ENCODE measurements at places on chromosomes 13 and 19. TPM values are rescaled to one million over a fixed set of nuclear protein-coding genes. Genes with fewer than 3 reads are reported as not detected.
A peak's percentile ranks its signal among the peaks of the same experiment; 100 is the strongest.

- no peak overlapping the region for H3K4me3 ChIP-seq
- peaks cover 19% of the 10 kb centered on the region for H3K4me1 ChIP-seq
- no peak for DNase-seq
- H3K36me3 ChIP-seq, result no peaks in the 10 kb centered on the region
These were observed 2.5 kb upstream of the TMEM255B start for GRCh38 chr13:113756441-113757097.

- H3K36me3 ChIP-seq, result peaks cover 30% of the 10 kb centered on the region
- no peaks in the 10 kb centered on the region for H3K27me3 ChIP-seq
- peak overlapping the region; percentile 86 for H3K27ac ChIP-seq
- peaks cover 25% of the 10 kb centered on the region for H3K4me1 ChIP-seq
- no peak for DNase-seq
These were observed 476 bp downstream of the TYK2 start for GRCh38 chr19:10379880-10380312.

FAM124A gene
- not detected for total RNA-seq

DLL3 gene
- 0.73 TPM for total RNA-seq
